ENCODE measurements at places on chromosomes 1 and 21. TPM values are rescaled to one million over a fixed set of nuclear protein-coding genes. Genes with fewer than 3 reads are reported as not detected.

Gene ABCG1
- 9.8 TPM for polyA plus RNA-seq

Gene ADGRL4
- 19.2 TPM for polyA plus RNA-seq

Gene TSTD1
- polyA plus RNA-seq, result 30.0 TPM

Gene NHLH1
- 1.5 TPM for polyA plus RNA-seq

Gene DCST1
- polyA plus RNA-seq, result not detected

Gene IFI44L
- polyA plus RNA-seq, result 1.7 TPM

Gene PTPRU
- polyA plus RNA-seq, result 25.4 TPM

Gene FLG2
- polyA plus RNA-seq, result 0.12 TPM

DNA sequence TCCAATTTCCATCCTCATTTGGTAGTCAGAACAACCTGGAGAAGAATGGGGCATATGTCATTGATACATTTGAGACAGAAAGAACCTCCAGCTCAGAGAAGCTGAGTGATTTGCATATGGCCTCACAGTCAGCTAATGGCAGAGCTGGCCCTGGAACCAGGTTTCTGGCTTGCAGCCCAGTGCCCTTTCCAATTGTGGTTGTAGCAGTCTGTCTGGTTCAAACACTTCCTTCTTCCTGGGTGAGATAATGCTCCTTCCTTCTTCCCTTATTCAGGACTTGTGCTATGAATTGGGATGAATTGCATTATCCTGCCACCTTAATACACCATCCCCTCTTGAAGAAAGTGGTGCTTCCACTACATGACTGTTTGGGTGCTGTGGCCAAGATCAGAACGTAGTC is 24.2 kb downstream of the SLC5A9 start:
- no peak for DNase-seq

- no peak for DNase-seq
Measured at GRCh38 chr1:100876291-100876690, 18.4 kb downstream of the EXTL2 start.

DNA sequence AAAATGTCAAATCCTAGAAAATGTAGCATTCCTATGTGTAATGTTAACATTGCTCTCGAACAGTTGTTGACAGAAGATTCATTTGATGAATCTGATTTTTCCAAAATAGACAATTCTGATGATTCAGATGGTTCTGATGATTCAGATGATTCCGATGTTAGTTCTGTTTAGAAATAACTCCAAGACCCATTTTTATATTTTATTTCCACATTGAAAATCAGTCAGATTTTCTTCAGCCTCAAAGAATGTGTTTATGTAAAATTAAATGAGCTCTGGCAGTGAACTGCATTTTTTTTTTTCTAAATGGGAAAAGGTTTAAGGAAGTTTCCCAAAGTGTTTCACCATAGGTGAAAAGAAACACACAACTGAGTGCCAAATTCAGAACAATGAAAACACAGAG is 136.5 kb downstream of the TSEN15 start:
- no peak for DNase-seq

DNA sequence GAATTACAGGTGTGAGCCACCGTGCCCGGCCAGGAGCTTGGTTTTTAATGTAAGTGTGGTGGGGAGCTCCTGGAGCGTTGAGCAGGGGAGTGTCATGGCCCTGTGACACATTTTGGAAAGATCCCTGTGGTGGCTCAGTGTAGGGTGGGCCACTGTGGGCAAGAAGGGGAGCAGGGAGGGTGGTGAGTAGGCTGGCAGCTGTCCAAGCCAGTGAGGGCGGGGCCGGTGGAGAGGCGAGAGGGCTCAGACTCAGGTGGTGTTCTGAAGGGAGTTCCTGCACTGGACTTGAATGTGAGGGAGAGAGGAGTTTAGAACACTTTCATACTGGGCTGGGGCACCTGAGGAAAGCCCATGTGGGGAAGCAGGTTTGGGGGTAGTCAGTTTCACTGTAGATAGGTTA is 3.1 kb upstream of the EVA1B start:
- DNase-seq, result no peak

- DNase-seq, result no peak
Measured at GRCh38 chr1:112054510-112054909, 65.0 kb upstream of the KCND3 start.

GRCh38 chr1:245742896-245743295 is 588.1 kb downstream of the KIF26B start:
- DNase-seq, result no peak

DNA sequence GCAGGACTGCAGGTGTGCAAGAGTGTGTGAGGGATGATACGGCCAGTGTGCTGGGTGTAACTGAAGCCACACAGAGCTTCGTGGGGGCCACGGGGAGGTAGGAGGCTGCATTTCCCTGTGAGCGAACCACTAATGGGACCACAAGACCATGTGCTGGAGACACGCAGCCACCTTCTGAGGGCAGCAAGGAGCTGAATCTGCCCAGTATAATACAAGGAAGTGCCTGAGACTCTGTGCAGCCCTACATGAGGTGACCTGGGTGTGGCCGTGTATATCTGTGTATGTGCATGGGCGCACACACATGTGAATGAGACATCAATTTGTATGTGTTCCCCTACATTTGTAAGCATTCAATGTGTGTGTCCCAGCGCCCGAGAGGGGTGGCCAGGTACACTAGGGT is 50.8 kb downstream of the CHD5 start:
- no peak for DNase-seq

DNA sequence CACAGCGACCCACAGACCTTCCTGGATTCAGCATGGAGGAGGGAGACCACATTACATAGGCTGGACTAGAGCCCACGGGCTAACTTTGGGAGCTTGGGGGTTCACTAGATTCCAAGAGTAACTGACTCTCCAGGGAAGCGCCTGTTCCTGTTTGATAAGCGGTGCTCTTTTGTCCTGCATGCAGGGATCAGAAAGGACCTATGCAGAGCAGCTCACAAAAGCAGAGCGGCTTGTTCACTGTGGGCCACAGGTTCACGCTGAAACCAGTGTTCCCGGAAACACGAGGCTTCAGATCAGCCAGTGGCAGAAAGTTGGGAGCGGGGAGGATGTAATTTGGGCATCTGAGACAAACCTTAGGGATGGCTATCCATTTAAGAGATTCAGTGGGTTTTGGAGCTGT is 403.9 kb downstream of the PCP4 start:
- DNase-seq, result no peak

DNA sequence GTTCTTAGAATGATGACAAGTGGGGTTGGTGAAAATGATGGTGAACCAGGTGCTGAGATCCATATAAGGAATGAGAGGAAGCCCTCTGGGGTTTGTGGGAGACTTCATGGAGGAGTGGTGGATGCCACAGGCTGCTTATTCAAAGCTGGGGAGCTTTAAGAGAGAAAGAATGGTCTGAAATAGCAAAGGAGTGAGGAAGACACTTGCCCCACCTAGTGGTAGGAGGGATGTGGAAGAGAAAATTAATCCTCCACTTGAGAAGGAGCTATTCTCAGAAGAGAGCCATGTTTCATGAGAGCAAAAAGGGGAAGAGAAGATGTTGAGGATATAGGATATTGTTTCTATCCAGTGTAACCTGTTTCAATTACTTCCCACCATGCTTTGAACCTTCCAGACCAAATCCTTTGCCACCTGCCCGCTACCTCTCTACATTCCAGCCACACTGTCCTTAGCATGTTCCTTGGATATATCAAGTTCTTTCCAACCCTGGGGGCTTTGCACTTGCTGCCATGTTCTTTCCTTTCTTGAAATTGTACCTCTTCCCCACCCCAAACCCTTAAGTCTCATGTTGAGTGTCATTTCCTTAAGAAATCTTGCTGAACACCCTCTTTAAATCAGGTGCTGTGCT is 19.6 kb upstream of the ZNF648 start:
- peak; percentile 11 for DNase-seq

DNA sequence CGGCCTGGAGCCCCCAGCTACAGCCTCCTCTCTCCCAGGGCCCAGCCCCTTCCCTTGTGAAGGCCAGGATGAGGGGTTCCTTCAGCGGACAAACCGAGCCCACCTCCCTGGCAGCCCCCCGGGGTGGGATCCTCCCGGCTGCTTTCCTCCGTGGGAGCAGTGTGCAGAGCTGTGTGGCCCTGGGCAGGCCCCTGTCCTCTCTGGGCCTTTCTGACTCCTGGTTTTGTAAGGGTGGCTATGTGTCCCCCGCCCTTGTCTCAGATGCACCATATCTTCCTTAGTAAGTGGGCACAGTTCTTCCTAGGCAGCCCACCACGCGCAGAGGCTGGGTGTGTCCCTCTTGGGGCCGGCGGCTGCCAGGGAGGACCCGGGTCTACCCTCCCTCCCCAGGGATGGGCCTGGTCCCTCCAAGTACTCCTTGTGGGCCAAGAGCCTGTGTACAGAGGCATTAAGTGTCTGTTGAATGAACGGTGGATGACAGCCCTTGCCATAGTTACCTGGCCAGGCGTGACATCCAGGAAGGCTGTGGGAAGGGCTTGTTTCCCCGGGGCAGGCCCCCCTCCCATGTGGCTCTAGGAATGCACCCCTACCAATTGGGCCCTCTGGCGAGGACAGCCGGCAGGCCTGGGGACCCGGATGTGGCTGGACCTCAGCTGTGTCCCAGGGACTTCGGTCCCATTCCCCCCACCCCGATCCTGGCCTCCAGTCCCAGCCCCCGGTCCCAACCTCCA is 3.8 kb downstream of the SMIM1 start:
- DNase-seq, result no peak

DNA sequence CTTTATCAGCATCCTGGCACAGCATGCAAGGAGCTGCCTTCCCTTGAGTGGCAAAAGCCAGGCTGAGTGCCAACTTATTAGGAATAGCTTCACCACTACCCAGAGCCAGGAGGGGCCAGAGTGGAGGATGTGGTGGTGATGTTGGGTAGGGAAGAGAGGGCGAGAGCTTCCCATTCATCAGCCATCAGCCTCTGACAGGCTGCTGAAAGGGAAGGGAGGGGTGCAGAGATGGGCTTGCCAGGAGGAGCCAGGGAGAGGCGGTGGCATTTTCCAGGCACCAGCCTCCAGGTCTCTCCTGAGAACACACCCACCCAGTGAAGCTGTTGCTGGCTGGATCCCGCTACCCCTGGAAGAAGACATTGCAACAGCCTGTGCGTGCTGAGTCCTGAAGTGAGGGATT is 168.5 kb downstream of the ACTL8 start:
- DNase-seq, result no peak

DNA sequence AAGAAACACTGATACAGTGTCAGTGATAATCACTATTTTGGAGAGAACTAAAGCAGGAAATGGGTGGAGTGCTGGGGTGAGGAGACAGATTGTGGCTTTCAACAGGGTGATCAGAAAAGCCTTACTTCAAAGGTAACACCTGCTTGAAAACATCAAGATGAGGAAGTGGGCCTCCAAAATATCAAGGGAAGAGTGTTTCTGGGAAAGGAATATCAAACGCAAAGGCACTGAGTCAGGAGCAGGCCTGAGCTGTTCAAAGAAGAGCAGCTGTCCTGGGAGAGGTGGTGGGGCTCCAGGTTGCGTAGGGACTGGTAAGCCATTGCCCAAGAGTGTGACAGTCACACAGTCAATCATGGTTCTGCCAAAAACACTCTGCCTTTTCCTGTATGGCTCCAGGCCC is 47.1 kb upstream of the ATP1A1 start:
- no peak for DNase-seq

GRCh38 chr1:6384962-6385361 is 8.6 kb downstream of the ACOT7 start:
- peak; percentile 56 for DNase-seq

- no peak for DNase-seq
Measured at GRCh38 chr1:215475796-215476481, 91.2 kb upstream of the KCTD3 start.

GRCh38 chr21:15134701-15135470 is 70.1 kb upstream of the NRIP1 start:
- no peak for DNase-seq

DNA sequence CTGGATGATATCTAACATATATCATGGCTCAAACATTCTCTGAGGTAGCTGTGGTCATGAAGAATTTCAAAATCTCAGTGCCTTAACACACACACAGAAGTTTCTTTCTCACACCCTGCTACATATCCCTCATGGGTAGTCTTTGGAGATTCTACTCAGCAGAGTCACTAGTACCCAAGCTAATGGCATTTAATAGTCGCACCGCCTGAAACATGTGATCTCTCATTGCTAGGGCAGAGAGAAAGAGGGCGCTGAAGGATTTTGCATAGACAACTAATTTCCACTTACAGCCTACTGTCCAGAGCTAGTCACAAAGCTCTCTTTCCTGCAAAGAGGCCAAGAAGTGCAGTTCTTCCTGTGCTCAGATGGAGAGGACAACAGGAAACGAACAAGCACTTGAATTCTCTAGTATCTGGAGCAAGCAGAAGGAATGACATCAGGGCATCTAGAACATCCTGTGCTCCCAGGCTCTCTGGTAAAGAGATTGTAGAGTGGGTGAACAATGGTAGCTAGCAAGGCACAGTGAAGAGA is 183.4 kb upstream of the PTBP2 start:
- peak; percentile 80 for DNase-seq

DNA sequence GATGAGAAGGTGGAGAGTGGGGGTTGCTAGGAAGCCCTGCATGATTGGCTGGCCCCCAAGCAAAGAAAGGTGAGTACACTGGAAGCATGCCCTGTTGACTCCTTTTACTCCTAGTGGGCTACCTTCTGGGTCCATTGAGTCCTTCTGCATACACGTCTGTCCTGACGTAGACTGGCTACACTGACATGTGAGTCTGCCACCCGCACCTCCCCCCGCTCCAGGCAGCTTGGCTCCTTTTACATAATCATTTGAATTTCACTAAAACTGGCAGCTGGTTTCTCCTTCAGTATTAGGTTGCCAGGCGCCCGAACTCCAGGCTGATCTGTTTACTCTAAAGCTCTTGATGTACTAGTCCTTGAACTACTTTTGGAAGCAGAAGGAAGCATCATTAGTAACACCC is 8.7 kb downstream of the MRPS21 start:
- DNase-seq, result no peak

- no peak for DNase-seq
Measured at GRCh38 chr1:41868241-41868998, 50.3 kb downstream of the HIVEP3 start.

GRCh38 chr1:232704694-232705680 is 75.1 kb upstream of the SIPA1L2 start:
- DNase-seq, result no peak

GRCh38 chr1:157315544-157315943 is 177.3 kb upstream of the ETV3 start:
- no peak for DNase-seq

DNA sequence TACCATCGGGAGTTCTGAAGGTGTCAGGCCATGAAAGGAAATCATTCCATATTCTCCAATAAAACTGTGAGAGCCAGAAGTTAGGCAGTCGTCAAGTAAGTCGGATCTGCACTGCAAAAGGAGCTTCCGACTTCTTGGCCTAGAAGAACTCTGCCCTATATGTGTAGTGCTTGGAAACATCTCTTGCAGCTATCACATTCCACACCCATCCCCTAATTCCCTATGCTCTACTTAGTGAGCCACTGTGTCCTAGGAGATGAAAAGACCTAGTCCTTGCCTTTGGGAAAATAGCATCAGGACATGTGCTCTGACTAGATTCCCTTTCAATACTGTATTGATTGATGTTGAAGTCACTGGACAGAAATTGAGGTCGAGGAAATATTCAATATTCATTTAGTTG is 8.2 kb upstream of the GJA9 start:
- no peak for DNase-seq

Data from hindlimb muscle (tissue), 1 donor.